Nucleus accumbens (tissue), 56 donors: ENCODE measurements at places on chromosomes 6 and 20.

DNA sequence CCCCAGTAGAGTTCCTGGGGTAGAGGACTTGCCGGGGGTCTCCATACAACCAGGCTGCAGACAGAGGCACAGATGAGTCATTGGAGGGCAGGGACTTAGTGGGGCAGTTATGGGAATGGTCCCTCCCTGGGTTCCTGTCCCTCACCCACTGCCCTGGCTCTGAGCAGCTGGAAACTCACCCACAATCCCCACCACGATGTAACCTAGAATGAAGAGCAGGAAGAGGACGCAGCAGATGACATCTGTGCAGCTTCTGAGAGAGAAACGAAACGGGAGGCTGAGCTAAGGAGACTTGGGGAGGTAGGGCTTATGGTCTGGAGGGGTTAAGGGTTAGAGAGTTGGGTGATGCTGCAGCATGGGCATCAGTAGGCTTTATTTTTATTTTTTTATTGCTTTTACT, 2.9 kb downstream of the SLC44A4 start:
- DNase-seq, result no peak

DNA sequence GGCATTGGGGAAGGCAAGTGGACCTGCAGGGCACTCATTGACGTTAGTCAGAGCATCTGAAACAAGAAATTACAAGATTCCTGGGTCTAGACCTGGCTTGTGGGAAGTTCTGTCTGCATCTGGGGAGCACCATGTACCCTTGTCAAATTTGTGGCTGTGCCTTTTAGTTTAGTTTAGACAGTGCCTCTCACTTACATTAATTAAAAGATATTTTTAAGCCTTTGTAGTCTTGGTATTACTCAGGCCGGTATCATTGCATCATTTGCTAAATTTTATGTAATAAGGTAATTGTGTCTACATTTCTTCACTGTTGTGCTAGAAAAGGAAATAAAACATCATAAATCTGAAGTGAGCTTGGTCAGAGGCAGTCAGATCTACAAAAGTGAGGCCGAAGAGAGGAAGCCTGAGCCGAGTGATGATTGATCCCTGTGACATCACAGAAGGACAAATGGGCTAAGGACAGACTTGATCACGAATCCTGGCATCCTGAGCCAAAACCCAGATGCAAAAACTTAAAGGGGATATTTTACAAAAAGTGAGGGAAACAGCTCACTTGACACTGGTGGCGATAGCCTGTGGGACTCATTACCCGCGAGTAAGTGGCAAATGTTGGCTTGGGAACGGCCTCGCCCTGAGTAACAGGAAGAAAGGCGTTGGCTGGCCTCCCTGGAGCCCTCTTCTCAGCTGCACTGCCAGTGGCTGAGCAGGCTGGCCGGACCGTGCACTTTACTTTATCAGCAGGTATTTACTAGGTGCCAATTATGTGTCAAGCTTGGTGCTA, 106.5 kb downstream of the TCP11 start:
- DNase-seq, result no peak

DNA sequence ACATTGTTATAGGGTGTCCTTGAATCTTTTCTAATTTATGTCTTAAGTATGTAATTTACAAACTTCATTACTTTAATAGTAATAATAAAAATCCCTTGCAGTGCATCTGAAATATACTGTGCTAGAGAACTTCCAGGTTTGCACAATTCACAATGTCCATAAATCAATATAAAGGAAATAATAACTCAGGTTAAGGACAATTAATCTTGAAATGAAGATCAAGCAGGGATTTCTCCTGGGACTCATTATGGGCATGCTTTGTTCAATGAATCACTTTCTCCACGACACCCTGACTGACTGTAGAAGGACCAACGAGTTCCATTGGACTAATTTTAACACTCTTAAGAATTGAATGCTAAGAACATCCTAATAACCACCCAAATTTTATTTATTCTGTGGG, 110.0 kb downstream of the PHACTR1 start:
- DNase-seq, result no peak

DNA sequence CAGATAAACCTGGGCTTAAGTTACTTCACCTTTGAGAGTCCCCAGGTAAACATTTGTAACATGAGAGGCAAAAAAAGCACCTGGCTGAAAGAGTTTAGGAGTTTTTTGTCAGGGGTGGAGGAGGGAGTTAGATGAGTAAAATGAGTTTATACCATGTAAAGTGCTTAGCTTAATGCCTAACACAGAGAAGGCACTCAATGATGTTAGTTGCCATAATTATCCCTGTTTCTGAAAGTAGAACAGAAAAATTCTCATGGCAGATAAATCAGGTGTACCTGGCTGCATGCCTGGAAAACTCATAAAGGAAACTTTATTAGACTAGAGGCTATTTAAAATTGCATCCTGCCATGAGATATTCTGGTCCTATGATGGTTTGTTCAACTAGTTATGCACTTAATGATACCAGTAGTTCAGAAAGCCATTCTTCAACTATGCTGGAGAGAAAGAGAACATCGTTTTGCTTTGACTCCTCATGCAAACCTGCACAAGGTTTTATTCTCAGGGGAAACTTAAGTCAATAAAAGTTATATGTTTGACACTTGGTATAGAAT, 40.4 kb downstream of the FBXO5 start:
- no peak for DNase-seq

DNA sequence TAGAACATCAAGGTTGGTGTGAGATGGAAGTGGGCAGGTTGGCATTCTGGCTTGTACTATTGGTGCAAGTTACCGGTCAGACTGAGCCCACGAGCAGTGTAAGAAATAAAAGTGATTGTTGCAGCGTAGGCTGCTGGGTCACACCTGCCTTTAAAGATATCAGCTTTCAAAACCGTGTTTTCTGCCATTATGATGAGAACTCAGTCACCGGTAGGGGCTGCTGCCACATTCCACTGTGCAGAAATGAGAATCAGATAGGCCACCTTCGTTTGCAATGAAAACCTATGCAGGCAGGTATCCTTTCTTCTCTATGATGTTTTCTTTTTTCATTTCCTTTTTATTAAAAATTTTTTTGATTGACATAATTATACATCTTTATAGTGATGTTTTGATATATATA, 168.5 kb downstream of the MYLK4 start:
- no peak for DNase-seq

DNA sequence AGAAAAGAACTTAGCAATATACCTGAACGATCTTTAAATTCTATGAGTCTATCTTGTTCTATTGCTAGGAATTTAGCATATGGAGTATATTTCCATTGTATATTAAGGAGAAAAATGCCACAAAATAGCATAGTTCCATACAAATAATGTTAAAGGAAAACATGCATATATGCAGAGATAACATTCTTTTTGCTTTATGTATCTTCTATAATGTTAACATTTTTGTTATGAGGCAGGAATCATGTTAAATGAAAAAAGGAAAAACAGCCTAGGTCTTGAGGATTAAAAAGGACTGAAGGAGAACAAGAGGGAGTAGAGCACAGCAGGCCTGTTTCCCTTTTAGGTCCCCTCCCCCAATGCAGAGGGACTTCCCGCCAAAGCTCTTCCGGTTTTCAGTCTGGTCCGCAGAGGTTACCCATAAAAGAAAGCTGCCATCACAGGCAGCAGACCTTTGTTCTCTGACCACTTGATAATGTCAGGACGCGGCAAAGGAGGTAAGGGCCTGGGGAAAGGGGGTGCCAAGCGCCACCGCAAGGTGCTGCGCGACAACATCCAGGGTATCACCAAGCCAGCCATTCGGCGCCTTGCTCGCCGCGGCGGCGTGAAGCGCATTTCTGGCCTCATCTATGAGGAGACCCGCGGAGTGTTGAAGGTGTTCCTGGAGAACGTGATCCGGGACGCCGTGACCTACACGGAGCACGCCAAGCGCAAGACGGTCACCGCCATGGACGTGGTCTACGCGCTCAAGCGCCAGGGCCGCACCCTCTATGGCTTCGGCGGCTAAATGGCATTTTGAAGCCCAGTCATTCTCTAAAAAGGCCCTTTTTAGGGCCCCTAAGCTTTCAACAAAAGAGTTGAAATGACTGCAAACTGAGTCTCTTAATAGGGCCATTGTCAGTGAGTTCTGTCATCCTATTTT, 108.4 kb upstream of the PRSS16 start:
- no peak for DNase-seq

DNA sequence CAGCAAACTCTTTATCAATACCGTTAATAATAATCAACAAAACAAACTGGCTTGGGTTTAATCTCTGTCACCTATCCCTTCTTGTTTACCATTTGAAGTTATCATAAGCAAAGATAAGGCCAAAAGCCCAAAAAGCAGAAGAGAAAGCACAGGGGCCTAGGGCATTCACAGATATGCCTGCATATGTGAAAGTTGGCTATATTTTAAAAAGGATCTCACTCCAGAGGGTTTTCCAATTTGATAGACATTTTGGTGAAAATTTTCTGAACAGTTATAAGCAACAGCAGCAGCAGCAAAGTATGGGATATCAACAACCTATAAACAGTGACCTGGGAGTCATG, 101.1 kb downstream of the ATXN1 start:
- no peak for DNase-seq

DNA sequence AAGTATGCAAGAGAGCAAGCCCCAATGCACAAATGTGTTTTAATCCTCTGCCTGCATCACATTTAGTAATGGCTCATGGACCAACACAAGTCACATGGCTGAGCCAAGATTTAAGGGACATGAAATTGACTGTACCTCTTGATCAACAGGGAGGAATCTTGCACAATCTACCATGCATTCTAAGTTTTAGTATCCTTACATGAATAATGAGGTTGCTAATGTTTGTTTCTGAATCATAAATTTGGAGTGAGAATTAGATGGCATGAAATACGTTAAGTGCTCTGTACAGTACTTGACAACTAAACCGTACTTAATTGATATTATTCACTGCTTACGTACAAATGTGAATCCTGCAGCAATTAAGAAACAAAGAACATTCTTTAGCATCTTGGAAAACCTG, 553.8 kb upstream of the JAG1 start:
- DNase-seq, result no peak

DNA sequence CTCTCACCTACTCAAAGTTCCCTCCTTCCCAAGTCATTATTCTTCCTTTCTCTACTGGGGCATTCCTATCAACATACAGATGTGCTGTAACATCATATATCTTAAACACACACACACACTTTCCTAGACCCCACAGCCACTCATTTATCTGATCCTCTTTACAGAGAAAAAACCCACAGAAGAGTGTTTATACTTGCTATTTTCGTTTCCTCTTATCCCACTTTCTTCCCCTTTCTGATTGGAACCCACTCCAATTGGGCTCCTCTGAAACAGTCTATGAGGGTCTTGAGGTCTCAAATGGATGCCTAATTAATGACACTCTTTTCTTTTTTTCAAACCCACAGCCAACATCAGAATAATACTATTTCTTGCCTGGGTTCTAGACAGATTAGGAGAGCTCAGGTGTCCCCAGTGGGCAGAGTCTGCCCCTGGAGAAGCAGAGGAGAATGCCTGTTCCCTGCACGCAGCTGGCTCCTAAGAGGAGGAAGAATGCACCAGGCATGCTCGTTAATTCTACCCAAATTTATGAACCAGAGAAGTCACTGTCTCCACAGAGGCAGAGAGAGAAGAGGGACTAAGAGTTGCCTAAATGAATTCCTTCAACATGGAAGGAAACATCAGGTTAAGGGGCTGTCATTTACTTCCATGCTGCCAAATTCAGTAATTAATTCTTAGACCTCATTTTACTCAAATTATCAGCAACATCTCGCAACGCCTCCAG, 65.9 kb downstream of the CRYBG1 start:
- DNase-seq, result no peak

DNA sequence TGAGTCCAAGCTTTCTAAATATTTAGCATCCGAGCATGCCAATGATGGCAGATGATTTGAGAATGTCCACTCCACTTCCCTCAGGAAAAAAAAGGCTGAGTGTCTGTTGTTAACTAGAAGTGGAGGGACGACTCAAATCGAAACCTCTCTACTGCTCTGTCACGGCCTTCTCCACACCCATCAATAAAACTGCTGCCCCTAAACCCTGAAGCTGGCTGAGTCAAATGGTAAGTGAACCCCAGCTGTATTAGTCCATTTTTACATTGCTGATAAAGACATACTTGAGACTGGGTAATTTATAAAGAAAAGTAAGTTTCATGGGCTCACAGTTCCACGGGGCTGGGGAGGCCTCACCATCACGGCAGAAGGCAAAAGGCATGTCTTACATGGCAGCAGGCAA, 707.0 kb downstream of the QKI start:
- DNase-seq, result no peak

DNA sequence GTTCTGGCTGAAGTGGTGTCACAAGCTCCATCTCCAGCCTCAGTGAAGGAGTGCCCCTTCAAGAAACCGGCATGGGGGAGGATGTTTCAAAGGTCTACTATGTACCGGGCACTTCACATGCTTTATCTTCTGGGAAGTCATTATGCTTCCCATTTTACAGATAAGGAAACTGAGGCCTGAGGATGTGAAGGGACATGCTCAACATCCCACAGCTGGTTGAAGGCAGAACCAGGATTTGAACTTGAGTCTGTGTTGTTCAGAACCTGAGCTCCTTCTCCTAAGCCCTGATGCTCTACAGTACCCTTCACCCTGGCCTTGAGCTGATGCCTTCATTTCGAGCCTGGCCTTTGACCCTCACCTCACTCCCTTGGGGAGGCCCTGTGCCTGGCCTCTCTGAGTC, 13.0 kb downstream of the GLP1R start:
- no peak for DNase-seq

DNA sequence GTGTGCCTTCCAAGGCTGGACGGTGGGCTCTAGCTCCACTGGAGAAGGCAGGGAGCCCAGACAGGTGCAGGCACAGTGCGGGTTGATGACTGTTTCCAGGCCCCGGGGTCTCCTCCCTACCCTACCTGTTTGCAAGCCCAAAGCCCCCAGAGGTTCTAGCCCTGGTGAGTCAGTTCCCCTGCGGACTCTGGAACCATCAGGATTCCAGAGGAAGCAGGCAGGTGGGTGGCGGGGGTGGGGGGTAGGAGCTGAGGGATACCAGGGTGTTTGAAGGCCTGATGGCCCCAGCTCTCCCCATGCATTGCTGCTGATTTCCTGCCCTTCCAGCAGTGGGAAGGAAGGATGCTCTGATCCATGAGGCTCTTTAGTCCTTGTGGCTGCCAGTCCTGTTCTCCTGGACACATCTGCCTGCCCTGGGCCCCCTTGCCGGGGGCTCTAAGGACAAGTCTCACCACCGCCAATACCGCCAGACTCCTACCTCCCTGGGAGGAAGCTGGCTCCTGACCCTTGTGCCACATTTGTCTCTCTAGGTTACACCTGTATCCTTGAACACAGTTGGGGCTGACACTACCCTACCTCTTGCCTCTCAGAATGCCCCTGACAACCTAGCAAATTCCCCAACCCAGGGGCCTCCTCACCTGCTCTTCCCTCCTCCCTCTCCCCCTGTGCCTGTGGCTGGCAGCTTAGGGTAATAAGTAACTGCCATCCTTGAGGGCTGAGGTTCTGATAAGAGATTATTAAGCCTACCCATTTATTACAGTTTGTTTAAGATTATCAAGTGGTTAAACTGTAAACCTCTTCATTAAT, 21.7 kb downstream of the KCNK5 start:
- DNase-seq, result no peak

GRCh38 chr6:37496951-37497885, 2.5 kb downstream of the CCDC167 start:
- DNase-seq, result no peak
